ENCODE measurements at places on chromosomes 12 and 14. TPM values are rescaled to one million over a fixed set of nuclear protein-coding genes. Genes with fewer than 3 reads are reported as not detected.

The HEBP1 gene
- 4.3 TPM for total RNA-seq

The OTOGL gene
- total RNA-seq = 0.67 TPM

The PRB2 gene
- not detected for total RNA-seq

The SLC10A1 gene
- total RNA-seq = 0.03 TPM

The GPR84 gene
- total RNA-seq = not detected

The AQP2 gene
- total RNA-seq = not detected

The NEK9 gene
- 0.03 TPM for total RNA-seq

The PNMA1 gene
- total RNA-seq = 36.0 TPM

The ART4 gene
- total RNA-seq = not detected

The PAX9 gene
- not detected for total RNA-seq

DNA sequence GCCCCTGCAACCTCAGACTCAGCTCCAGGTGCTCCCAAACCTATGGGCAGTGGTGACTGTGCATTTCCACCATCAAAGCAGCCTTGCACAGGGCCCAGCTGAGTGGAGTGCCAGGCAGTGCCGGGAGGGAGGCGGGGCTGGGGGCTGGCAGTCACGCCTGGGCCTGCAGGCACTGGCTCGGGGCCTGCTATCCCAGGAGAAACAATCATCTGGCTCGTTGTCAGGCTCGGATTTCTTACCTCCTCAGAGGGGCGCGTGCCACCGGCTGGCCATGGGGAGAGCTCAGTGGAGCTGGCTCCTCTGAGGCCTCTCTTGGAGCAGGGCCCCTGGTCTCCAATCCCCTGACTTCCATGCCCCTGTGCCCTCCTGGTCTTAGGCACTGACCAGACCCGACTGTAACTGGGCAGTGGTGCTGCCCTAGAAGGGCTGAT lies 20.2 kb upstream of the PPP1R13B start:
- no peak for DNase-seq

GRCh38 chr12:52582971-52583456 lies 9.4 kb upstream of the KRT74 start:
- peak; percentile 59 for DNase-seq

GRCh38 chr14:104678346-104678745 lies 11.1 kb upstream of the INF2 start:
- DNase-seq = peak; percentile 63

GRCh38 chr14:74407021-74407800 lies 18.8 kb downstream of the SYNDIG1L start:
- no peak for DNase-seq

GRCh38 chr12:110809149-110809548 lies 37.6 kb upstream of the CCDC63 start:
- no peak for DNase-seq

DNA sequence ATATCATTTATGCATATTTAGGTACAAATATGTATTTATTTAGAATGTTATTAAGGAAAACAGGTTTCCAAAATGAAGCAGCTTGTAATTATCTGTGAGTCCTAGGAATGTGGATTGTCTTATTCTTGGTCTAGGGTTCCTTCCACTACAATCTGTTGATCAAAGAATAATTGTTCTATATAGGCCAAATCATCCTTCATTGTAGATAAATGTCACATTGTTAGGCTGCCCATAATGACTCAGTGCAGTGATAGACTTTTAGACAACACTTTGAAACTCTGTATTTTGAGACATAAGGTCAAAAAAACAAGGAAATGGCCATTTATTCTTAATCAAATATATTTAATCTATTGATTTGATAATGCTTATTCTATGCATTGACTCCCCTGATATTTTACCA lies 283.0 kb downstream of the ACSS3 start:
- DNase-seq = no peak

DNA sequence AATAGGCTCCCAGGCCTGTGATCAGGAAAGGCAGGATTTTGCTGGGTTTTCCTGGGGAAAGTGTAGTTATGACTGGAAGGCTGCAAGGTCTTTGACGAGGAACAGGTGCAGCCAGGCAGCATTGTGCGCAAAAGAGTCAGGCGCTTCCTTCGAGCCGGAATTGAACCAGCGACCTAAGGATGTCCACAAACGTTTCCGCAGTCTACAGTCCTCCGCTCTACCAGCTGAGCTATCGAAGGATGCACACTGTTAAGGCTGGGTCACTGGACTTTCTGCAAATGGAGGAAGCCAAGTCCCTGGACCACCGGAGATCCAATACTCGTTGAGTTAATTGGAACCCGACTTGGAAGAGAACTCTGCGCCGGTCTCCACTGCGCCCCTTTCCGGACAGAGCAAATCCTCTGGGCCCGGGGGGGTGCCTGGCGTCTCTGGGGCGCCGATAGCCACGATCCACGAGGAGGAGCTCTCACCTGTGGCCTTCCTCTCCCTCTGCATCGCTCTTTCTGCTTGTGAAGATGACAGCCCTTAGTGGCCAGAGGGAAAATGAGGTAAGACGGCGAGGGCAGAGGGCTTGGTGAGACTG lies 18.4 kb upstream of the OR6S1 start:
- DNase-seq = no peak

- no peak for DNase-seq
These were observed 24.5 kb downstream of the MDM2 start for GRCh38 chr12:68832504-68832867.

DNA sequence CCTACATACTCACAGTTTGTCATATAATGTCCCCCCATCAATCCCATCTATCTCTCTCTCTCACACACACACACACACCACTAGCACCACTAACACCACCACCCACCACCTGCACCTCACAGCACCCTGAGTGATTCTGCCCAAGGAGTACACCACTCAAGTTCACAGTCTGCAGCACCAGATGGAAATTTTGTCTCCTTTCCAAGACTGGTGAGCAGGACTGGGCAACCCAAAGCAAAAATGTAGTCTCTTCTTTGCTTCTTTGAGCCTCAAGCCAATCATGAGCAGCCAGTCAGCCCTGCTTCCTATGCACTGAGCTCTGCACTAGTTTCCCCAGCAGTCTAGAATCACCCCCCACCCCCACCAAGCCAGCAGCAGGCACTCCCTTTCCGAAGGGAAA lies 15.0 kb upstream of the ARMH4 start:
- DNase-seq = no peak

DNA sequence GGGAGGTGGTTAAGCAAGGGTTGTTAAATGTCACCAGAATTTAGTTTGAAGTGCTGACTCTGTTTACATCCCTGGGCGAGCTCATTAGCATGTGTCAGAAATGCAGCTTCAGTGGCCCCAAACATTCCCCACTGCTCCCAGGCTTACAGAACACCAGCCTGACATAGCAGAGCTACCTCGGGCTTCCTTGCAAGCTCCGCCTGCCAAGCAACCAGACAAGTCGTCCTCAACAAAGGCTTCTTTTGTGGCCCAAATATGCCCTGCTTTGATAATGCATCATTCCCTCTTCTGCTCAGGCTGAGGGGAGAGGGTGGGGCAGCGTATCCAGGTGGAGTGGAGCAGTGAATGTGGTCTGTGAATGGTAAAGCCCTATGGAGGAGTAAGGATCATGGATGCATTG lies 28.0 kb downstream of the ERH start:
- DNase-seq = no peak

GRCh38 chr14:55454264-55455002 lies 14.0 kb upstream of the TBPL2 start:
- DNase-seq = peak; percentile 75

DNA sequence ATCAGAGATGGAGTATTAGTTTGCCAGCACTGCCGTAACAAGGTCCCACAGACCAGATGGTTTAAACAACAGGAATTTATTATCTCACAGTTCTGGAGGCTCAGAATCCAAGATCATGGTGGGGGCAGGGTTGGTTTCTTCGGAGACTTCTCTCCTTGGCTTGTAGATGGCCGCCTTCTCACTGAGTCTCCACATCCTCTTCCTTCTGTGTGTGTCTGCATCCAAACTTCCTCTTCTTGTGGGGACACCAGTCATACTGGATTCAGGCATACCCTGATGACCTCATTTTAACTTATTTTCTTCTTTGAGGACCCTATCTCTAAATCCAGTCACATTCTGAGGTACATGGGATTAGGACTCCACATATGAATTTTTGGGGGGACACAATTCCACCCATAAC lies 455.5 kb downstream of the RGS6 start:
- DNase-seq = no peak

GRCh38 chr14:36315159-36315853 lies 5.1 kb downstream of the MBIP start:
- no peak for DNase-seq

DNA sequence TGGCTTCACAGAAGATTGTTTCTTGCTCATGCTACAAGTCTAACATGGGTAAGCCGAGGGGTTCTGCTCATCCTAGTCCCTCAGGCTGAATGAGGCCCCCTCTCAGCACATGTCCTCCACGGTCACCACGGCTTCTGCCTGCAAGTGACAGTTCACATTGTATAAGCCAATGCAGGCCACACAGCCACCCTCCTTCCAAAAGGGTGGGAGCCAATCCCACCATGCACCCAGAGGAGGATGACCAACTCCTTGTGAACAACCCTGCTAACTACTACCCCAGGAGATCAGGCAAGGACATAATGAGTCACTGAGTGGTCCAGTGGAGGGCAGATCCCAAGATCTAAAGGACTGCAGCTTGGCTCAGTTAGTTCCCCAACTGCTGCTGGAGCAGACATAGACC lies 6.1 kb downstream of the SPRING1 start:
- DNase-seq = no peak

- DNase-seq = peak; percentile 94
These were observed 15.8 kb upstream of the DTX1 start for GRCh38 chr12:113040722-113041171.

DNA sequence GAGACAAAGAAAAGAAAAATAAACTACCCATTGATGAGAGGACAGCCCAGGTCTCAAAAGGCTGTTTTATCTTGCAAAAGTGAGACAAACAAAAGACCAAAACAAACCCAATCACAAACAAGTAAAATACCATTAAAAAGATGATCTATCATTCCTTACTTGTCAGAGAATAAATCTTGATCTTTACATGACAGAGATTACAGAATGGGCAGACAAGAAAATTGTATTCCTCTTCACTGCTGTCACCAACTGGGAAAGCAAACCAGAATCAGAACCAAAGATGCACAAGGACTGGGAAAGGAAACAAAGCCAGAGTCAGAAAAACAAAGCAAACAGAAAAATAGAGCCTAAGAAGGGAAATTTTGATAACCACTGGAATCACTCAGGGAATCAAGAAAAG lies 444.0 kb upstream of the PDE3A start:
- no peak for DNase-seq

DNA sequence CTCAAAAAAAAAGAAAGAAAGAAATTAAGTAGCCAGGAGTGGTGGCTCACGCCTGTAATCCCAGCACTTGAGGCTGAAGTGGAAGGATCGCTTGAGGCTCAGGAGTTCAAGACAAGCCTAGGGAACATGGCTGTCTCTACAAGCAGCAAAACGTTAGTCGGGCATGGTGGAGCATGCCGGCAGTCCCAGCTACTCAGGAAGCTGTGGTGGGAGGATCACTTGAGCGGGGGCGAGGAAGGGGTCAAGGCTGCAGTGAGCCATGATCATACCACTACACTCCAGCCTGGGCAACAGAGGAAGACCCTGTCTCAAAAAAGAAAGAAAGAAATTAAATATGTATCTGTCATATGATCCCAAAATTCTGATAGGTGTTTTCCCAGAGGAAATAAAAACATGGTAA lies 5.3 kb downstream of the RAD52 start:
- no peak for DNase-seq

GRCh38 chr14:68089146-68089731 lies 269.7 kb downstream of the RAD51B start:
- DNase-seq = peak; percentile 88

- no peak for DNase-seq
These were observed 8.0 kb downstream of the ETV6 start for GRCh38 chr12:11657511-11657910.

- no peak for DNase-seq
These were observed 74.8 kb downstream of the ARL6IP4 start for GRCh38 chr12:123055281-123055766.

- DNase-seq = no peak
These were observed 168.0 kb upstream of the HMGA2 start for GRCh38 chr12:65656156-65656882.

GRCh38 chr14:44995770-44996294 lies 33.8 kb downstream of the TOGARAM1 start:
- DNase-seq = no peak

DNA sequence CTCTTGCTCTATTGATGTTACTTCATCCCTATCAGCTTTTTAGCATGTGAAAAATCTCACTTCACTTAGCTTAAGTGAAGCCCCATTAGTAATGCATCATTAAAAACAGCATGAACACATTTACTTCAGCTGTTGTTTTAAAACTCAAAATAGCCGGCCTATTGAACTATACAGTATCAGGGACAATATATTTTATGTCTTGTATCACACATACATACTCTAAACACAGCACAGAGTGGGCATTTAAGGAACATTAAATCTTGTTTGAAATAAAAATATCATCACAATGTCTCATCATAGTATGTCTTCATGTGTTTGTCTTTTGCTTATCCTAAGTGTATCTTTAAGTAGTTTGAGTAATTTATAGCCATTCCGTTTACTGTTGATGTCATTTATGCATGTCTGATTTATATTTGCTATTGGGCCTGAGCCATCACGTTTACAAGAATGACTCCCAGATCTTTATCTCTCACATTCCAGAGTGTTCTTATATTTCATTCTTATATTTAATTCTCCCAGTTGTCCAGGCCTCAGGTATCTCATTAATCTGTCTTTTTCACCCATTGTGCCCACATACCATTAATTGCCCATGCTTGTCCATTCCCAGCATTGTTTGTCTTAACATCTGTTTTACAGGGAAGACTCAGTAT lies 57.5 kb downstream of the ARHGAP5 start:
- DNase-seq = peak; percentile 78

- DNase-seq = peak; percentile 45
These were observed 40.7 kb downstream of the STK38L start for GRCh38 chr12:27284751-27285150.

DNA sequence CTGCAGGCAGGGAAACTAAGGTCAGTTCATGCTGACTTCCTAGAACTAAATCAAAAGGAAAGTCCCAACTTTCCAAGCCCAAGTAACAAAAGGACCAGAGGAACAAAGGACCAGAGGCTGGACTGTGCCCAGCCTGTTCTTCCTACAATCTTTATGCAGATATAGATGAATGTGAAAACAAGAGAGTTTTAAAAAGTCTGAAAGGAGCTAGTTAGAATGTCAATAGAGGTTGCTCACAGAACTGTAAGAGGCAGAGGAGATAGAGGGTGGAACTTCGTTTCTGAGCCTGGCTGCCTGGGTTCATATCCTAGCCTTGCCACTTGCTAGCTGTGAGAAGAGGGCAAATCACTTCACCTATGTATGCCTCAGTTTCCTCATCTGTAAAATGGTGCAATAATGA lies 30.0 kb upstream of the CCDC63 start:
- DNase-seq = no peak

- DNase-seq = peak; percentile 89
These were observed 55.9 kb downstream of the DYNC1H1 start for GRCh38 chr14:102020058-102020971.
